ENCODE measurements at places on chromosomes 2 and 18.
A peak's percentile ranks its signal among the peaks of the same experiment; 100 is the strongest.

DNA sequence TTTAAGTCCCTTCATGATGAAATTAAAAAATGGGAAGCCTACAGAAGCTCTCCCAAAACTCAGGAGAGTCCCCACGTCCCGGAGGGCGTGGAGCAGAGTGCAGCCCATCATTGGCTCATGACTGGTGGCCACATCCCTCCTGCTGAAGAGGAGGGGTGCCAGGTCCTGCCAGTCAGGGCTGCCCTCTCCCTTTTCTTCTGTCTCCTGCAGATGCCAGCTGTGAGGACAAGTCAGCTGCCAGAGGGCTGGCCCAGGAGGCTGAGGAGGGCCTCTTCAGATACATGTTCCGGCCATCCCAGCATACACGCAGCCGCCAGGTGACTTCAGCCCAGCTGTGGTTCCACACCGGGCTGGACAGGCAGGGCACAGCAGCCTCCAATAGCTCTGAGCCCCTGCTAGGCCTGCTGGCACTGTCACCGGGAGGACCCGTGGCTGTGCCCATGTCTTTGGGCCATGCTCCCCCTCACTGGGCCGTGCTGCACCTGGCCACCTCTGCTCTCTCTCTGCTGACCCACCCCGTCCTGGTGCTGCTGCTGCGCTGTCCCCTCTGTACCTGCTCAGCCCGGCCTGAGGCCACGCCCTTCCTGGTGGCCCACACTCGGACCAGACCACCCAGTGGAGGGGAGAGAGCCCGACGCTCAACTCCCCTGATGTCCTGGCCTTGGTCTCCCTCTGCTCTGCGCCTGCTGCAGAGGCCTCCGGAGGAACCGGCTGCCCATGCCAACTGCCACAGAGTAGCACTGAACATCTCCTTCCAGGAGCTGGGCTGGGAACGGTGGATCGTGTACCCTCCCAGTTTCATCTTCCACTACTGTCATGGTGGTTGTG is 2.6 kb downstream of the INHA start:
- DNase-seq = no peak

DNA sequence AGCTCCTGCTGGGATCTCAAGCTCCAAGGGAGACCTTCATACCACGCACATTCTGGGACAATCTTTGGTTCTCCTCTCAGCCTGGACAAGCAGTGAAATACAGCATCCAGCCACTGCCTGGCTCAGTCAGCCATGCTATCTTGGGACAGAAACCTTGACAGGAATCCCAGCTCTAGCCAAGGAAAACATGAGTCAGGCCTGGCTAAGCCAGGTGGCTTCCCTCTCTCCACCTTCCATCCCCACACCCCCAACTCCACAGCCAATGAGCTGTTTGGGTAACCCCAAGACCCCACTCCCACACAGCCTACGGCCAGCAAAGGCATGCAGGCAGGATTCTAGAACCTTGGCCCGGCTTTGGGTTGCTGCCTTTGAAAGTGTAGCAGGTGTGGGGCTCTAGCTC is 64.9 kb downstream of the MCFD2 start:
- no peak for DNase-seq

DNA sequence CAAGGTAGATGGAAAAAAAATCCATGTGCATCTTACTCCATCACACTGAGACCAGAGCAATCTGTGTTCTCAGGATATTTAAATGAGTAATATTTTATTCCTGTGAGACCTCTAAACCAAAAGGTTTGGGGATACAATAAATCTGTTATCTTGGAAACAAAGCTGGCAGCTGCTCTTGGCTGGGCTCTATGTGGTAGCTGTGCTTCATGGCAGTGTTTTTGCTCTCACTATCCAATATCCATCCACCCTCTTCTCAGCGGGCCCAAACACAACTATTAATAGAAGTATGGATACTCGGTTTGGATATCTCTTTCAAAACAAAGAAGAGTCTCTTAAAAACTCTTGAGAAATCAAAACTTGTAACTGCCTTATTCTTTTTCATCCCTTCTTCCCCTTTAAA is 244.9 kb upstream of the RAB12 start:
- no peak for DNase-seq

DNA sequence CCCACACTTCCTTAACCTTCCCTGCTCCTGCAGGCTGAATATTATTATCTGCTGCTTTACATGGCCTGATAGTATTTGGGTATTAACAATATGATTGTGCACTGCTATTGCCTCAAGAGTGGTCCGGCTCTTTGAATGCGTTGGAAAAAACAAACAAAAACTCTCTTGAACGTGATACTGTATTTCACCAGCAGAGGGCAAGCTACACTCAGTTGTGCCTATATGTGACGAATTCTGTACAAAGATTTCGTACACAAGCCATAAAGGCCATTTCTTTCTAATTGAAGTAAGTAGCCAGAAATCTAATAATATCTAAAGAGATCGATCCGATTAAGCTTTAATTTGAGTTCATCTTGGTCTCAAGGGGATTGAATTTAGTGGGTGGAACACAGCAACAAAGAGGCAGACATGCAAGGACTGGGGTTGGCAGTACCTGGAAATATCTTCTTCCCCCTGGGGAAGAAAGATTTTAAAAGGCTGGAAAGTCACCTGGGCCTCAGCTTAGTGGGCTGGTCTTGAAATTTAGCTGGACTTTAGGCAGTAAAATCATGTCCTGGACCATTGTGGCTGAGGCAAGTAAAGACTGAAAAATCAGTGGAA is 49.3 kb upstream of the RAB6D start:
- peak; percentile 47 for DNase-seq

- DNase-seq = no peak
These were observed 299.1 kb upstream of the NXPH2 start for GRCh38 chr2:139079311-139079710.

- no peak for DNase-seq
These were observed 201.1 kb downstream of the PRKCE start for GRCh38 chr2:45852450-45853150.

GRCh38 chr18:69064063-69064462 is 266.2 kb downstream of the CCDC102B start:
- no peak for DNase-seq

- DNase-seq = no peak
These were observed 149.3 kb downstream of the FAM124B start for GRCh38 chr2:224252631-224253030.

DNA sequence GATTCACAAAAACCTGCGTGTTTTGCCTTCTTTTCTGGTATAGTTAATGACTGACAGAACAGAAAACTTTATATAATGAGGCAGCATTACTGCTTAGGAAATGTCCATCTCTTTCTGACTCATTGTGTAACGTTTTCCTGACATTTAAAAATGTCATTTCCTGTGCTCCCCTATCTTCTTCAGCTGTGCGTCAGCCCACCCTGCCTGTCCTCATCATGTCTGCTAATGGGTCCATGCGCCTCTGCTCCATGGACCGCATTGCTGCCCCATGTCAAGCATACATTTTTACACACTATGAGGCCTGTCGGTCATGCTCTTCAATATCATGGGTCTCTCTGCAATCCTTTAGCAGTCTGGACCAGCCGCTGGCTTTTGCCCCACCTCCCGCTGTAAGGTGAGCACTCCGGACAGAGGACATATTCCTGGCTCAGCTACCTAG is 234.3 kb downstream of the CDCA7 start:
- DNase-seq = no peak

DNA sequence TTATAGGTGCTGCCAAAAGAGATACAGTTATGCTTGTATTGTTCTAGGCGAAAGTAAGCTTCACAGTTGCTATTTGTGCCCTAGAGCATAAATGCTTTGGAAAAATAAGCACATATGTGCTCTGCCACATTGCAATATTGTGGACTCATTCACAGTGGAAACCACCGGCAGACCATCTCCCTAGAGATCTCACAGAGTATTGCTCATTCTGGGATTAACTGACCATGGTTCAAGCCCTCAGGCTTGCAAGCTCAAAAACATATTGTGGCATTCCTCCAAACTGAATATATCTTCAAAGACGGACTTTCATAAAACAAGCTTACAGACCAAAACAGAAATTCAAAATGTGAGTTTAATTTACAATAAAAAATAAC is 158.2 kb upstream of the CCDC150 start:
- DNase-seq = no peak

DNA sequence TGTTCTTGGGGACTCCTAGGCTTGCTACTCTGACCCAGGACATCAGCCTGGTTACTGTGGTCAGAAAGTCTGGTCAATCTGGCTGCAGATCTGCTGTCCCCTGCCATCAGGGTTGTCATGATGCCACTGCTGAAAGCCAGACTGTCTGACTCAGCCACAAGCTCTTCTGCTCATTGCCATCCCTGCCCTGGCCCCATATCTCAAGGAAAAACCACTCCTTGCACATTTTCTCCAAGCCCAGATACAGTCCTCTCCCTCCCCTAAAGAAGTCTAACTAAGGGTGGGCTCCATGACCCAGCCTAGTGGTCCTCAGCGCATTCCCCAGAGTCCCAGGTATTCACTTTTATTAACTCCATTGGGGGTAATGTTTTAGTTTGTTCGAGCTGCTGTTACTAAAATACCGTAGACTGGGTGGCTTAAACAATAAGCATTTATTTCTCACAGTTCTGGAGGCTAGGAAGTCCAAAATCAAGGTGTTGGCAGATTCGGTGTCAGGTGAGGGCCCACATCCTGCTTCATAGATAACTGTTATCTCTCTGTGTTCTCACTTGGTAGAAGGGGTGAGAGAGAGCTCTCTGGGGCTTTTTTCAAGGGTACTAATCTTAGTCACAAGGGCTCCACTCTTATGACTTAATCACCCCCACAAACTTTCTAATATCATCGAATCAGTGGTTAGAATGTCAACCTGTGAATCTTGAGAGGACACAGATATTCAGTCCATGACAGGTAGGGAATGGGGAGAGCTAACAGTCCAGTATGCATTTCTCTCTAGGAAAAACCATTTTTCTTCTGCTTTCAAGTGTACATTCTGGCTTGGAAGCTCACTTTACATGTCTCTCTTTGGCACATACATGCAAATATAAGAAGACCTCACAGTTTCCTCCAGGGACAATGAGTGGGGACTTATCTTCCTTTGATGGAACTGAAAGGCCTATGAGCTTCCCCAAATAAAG is 94.8 kb upstream of the CXCR4 start:
- no peak for DNase-seq

DNA sequence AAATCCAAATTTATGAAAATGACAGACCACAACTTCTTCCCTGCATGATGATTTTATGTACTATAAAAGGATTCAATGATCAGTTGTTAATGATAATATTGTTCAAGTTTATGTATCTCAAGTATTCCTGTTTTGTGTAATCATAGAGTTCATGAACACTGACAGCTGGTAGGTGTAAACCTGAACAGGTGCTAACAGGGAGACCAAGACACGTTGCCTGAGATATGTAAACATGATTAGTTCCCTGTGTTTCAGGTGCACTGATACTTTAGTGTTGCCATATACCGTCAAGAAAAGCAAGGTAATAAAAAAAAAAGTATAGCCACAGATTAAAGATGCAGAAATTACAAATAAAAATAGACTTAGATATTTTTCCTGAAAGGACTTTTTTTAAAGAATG is 131.8 kb downstream of the BAZ2B start:
- no peak for DNase-seq

- DNase-seq = no peak
These were observed 120.9 kb upstream of the COL3A1 start for GRCh38 chr2:188853307-188853706.

DNA sequence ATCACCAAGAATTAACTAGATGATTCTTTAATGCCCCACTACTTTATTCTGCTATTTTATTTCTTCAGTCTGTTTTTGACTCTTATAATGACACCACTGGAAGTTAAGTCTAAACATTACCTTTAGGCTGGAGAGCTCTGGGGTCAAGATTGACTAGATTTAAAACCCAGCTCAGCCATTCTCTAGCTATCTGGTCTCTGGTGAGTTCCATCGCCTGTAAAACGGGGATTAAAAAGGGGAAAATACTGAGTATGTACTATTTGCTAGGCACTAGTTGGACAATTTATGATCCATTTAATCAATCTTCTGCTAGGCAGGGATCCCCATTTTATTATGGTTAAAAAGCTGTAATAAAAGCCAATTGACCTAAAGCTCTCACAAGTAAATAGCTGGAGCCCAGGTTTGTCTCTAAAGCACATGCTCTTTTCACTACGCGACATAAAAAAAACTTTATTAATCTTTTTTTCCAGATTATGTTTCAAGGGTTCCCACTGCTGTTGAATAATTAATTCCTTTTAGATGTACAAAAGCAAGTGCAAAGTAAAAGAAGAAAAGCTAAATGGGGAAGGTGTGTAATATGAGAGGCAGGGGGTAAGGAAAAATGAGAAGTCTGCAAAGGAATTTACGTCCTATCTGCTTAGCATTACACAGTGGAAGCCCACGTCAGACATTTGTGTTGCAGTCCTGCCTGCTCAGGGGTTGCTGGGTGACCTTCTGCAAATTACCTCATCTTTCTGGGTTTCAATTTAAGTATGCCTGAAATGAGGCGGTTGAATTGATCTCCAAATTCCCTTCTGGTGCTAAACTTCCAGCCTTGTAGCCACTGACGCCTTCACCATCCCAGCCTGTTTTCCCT is 918 bp upstream of the NABP1 start:
- no peak for DNase-seq

GRCh38 chr2:85682378-85682777 is 11.8 kb upstream of the GNLY start:
- no peak for DNase-seq

GRCh38 chr2:7061921-7062320 is 144.7 kb downstream of the RNF144A start:
- DNase-seq = no peak

DNA sequence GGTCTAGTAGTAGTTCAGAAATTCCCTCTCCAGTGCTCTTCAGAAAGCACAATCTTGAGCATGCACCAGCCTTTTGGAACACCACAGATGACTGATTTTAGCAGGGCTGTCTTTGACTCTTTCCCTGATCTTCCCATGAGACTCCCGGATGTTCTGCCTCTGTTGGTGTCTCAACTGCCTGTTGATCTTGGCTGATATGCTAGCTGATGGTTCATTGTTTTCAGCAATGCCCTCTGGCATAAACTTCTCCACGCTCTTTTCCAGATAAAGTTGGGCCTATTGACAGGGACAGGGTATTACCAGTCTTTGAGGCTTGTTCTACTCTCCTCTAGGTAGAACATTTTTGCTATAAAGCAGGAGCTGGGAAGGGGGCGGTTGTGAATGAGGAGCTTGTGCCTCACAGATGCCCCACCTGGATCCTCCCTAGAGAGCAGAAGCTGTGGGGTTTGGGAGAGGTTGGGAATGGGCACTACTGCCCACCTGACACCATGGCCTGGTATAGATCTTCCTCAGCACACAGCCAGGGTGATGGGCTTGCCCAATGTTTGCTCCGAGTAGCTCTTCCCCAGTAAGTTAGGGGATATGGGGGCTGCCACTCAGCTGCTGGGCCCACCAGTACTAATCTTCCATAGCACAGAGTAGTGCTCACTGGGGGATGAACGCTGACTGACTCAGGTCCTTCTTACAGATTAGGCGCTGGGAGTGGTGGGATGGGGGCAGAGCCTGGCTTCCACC is 111.3 kb downstream of the PTGR3 start:
- no peak for DNase-seq
